Astrocyte of the hippocampus (primary cell): ENCODE measurements at places on chromosomes 1 and 21.

GRCh38 chr1:205652984-205653383 lies 21.2 kb upstream of the ELK4 start:
- DNase-seq: no peak

- DNase-seq: peak; percentile 47
Observed at GRCh38 chr1:155379180-155379579, 58.5 kb downstream of the RUSC1 start.

DNA sequence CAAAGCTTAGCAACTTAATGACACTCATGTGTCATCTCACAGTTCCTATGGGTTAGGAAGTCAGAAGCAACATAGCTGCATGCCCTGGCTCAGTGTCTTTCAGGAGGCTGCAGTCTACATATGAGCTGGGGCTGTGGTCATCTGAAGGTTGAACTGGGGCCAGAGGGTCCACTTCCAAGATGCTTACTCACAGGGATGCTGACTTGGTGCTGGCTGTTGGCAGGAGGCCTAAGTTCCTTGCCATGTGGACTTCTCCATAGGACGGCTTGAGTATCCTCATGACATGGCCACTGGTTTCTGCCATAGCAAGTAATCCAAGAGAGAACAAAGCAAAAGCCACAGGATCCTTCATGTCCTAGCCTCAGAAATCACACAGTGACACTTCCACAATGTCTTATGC lies 12.1 kb upstream of the FAM43B start:
- DNase-seq: peak; percentile 26

DNA sequence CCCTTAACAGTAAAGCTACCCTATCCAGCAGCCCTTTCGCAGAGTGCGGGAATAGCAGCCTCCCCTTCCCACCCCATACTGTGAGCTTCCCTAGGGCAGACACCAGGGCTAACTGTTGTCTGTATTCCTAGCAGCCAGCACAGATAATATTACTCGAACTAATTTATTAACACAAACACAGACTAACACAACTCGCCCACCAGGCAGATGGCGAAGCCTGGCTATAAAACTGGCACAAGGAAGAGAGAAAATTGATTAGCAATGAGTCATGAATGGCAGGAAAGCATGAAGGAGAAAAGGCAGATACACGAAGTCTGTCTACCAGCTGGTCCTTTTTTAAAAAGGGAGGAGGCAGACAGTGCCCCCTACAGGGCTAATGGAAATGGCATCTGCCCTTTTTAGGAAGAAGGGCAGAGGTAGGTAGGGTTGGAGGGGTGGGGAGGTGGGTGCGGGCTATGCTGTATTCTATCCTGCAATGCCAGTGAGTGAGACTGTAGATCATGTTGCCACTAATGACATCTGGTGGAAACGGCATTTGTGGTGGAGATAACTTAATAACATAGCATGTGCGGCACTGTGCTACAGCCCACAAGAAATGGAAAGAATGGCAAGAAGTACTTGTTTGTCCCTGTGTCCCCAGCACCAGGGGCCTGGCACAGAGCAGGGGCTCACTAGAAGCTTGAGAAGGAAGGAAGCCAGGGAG lies 30.6 kb upstream of the CTPS1 start:
- DNase-seq: peak; percentile 75

DNA sequence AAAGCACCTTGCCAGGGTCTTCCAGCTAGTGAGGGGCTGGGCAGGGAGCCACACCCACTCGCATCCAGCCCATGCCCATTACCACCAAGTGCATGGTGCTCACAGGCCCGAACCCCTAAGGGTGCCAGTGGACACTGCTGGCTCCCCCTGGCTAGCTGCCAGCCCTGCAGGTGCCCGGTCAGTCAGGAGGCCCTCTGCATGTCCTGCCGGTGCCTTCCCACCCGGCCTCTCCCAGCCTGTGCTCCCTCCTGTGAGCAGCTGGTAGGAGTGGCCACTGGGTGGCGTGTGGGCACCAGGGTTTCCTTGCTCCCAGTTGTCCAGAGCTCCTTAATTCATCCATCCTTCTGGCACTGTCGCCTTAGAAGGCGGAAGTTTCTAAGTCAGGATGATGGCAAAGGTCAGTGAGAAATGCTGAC lies 33.4 kb downstream of the QSOX1 start:
- peak; percentile 82 for DNase-seq

DNA sequence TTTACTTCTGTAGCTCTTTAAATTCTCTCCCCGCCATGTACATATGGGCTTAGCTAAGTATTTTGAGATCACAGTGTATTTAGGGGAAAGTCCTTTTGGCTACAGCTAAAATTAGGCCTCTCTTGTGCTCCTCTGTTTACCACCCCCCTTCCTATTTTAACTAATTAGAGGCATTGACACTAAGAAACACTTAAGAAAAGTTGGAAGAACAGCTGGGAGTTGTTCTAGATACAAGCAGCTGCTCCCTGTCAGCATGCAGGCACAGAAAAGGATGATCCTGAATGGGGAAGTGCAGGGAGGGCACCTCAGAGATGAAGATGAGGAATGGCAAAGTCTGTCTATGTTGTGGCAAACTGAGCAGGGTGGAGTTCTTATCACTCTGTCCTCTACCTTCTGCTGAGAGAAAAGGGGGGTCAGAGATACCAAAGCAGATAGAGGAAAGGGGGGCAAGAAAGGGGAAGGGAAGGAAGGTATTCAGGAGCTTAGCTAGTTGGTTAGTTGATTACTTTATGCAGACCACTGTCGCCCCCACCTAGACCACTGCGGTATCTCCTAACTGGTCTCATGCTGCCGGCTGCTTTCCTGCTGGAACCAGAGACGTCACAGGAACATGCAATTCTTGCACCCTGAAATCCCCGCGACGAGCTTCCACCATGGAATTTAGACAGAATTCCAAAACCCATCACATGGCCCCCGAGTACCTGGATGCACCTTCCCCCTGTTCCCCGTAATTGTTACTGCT lies 82.4 kb upstream of the HOOK1 start:
- DNase-seq: no peak

GRCh38 chr21:32499249-32500055 lies 85.9 kb downstream of the TCP10L start:
- peak; percentile 85 for DNase-seq

- no peak for DNase-seq
Observed at GRCh38 chr21:41545500-41546359, 37.8 kb upstream of the TMPRSS2 start.

- no peak for DNase-seq
Observed at GRCh38 chr1:53391982-53392381, 64.1 kb upstream of the LRP8 start.

DNA sequence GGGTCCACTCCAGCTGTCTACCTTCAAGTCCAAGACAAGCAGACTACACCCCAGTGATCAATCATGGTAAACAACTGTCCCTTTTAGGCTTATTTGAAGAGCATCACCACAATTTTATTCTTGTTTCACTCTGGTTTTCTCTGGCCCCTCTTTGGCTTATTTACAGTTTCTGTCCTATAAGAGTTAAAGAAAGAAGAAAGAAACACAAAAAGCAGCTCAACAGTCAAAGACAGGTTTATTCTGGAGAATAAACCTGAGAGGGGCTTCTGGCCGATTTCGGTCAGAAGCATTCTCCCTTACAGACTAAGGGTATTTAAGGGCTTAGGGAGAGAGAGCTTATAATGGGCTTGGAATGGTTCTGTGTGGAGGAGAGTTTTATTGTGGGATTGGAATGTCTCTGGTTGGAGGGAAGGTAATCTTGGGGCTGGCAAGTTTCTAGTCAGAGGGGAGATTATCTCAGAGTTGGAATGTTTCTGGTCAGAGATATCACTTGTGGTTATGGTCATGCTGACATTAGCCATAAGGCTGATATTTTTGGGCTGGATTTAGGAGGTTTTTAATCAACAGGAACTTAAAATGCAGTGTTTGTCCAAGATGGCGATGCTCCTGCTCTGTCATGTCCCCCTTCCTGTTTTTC lies 161.0 kb downstream of the URB2 start:
- DNase-seq: peak; percentile 44

DNA sequence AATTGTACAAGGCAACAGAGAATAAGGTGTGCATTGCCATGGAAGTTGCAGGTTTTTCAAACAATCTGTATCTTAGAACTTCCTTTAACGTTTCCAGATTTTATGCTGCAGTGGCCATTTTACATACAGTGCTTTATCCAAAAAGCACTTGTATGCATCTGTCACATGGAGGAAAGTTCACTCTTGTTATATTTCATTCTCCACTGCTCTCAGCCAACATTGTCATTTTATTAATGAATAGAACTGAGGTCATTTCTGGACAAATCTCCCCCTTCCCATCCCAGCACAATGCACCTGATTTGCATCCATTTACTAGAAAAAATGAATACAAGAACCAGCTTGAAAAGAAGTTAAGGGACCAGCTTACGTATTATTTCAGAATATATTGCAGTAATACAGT lies 342.0 kb downstream of the USP25 start:
- DNase-seq: no peak

GRCh38 chr1:3555131-3555920 lies 56.0 kb downstream of the MEGF6 start:
- DNase-seq: no peak

- DNase-seq: peak; percentile 83
Observed at GRCh38 chr1:44594871-44595735, 79.2 kb downstream of the TMEM53 start.

DNA sequence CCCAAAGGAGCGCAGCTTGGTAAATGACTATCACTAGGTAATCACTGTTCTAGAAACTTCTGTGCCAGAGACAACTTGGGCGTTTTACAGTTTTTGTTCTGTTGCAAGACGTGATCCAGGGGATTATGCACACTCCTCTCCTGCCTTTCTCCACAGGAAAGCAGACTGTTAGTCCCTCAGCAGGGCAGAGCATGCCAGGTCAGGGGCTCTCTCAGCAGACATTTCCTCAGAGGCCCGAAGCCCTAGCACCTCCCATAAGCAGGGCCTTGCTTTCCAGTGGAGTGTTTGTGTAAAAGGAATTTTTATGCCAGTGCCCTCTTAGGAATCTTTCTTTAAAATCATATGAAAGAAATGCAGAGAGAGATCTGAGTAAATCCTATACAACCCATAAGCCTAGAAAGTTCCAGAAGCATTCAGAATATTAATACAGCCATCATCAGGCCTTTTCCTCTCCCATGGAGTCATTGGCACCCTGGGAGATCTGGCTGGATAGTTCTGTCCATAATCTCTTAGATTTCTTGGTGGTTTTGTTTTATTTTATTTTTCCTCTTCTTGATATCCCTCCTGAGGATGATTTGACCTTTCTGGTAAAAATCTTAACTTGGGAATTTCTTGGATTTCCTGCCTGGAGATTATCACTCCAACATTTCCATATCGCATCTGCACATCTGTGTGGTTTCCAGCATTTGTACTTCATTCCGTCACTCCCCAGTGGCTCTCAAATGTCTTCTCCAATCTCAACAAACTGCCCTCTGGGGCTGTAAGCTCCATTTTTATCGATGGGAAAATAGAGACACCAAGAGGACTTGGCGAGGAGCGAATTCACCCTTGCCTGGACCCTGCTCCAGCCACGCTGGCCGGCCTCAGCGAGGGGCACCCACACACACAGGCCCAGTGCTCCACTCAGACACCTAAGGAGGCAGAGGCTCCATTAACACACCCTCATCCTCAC lies 116.1 kb downstream of the PSMG1 start:
- DNase-seq: no peak

- no peak for DNase-seq
Observed at GRCh38 chr1:170085091-170085490, 10.6 kb upstream of the KIFAP3 start.

GRCh38 chr1:48738356-48738755 lies 38.3 kb downstream of the BEND5 start:
- DNase-seq: no peak

- no peak for DNase-seq
Observed at GRCh38 chr1:238492271-238492670, 601.5 kb upstream of the ZP4 start.

- no peak for DNase-seq
Observed at GRCh38 chr1:36464605-36465393, 615 bp upstream of the MRPS15 start.

GRCh38 chr1:47192458-47193384 lies 2.9 kb upstream of the PDZK1IP1 start:
- peak; percentile 84 for DNase-seq

- DNase-seq: no peak
Observed at GRCh38 chr1:183778568-183779433, 26.1 kb upstream of the RGL1 start.

- no peak for DNase-seq
Observed at GRCh38 chr1:93541045-93541444, 93.1 kb downstream of the FNBP1L start.

DNA sequence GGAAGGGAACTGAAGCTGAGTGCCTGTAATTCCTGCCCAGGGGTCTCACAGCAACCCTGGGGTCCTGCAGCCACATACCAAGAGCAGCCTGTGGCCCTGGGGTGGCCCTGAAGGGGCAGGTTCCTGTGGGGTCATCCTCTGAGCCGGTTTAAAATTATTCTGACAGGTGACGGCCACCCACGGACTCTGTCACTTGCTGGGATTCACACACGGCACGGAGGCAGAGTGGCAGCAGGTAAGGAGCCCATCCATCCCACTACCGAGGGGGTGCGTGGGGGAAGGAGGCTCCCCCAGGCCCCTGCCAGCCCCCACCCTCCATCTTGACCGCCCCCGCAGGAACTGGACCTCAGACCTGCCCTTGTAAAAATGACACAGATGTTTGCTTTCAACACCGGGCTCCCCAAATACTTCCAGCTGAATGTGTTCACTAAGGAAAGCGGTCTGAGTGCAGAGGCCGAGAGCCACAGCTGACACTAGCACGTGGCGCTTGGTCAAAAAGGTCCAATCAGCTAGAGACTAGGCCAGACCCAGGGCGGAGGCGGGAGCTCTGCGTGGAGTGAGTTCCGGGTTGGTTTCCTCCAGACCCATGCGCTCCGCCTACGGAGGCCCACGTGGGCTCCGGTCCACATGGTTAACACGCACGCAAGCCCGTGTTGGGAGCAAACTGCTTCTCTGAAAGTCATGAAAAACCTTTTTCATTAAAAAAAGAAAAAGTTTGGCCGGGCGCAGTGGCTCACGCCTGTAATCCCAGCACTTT lies 10.0 kb downstream of the YBEY start:
- no peak for DNase-seq

DNA sequence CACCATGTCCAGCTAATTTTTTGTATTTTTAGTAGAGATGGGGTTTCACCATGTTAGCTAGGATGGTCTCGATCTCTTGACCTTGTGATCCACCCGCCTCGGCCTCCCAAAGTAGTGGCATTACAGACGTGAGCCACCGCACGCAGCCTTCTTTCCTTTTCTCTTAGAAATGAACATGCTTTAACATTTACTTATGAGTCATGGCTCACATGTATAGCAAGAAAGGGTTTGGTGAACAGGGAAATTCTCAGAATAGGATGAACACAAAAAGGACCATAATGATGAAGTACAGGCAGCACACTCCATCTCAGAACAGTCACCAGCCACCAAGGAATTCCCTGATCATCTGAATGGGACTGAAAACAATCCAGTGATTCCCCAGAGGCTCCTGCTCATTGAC lies 9.4 kb upstream of the VAMP4 start:
- DNase-seq: no peak
